Amniotic epithelial cell (primary cell): ENCODE measurements at places on chromosomes 7 and 10.

DNA sequence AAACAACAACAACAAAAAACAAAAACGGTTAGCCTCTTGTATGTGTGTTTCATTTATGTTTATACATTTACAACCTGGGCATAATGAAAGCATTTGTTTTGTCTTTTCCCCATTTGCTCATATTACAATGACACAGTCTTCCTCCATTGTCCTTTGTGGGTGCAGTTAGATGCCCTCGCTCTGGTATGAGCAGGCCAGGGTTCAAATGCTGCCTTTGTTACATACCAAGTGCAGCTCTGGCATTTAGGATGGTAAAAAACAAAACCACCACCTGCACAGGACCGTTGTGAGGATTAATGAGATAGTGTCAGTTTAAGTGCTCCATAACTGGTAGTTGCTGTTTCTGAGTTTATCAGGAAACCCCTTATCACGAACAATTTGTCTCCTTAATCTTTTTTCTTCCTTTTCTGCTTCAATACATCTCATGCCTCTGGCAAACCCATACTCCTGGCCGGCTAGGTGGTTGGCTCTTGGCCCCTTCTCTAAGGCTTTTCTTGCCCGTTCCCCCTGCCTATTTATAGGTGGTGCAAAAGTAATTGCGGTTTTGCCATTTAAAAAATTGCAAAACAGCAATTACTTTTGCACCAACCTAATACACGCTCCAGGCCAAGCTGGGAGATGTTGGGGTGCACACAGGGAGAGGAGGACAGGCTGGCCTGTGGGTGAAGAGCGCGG lies 18.6 kb upstream of the TMEM225B start:
- no peak for DNase-seq

GRCh38 chr10:3955955-3956617 lies 171.1 kb upstream of the KLF6 start:
- no peak for DNase-seq

DNA sequence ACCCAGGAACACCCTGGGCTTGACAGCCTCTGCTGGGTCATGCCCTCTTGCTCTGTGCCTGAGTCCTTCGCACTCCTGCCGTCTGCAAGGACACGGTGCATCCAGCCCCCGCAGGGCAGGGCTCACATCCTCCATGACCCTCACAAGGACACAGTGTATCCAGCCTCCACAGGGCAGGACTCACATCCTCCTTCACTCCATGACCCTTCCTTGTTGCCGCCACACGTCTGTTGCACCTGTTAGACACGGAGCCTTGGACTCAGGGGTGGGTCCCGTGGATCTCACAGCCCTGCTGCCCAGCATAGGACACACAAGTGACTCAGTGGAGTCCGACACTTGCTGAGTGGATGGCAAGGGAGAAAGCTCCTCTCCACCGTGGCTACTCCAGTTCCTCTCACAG lies 500.8 kb downstream of the DNAJB6 start:
- DNase-seq = no peak

DNA sequence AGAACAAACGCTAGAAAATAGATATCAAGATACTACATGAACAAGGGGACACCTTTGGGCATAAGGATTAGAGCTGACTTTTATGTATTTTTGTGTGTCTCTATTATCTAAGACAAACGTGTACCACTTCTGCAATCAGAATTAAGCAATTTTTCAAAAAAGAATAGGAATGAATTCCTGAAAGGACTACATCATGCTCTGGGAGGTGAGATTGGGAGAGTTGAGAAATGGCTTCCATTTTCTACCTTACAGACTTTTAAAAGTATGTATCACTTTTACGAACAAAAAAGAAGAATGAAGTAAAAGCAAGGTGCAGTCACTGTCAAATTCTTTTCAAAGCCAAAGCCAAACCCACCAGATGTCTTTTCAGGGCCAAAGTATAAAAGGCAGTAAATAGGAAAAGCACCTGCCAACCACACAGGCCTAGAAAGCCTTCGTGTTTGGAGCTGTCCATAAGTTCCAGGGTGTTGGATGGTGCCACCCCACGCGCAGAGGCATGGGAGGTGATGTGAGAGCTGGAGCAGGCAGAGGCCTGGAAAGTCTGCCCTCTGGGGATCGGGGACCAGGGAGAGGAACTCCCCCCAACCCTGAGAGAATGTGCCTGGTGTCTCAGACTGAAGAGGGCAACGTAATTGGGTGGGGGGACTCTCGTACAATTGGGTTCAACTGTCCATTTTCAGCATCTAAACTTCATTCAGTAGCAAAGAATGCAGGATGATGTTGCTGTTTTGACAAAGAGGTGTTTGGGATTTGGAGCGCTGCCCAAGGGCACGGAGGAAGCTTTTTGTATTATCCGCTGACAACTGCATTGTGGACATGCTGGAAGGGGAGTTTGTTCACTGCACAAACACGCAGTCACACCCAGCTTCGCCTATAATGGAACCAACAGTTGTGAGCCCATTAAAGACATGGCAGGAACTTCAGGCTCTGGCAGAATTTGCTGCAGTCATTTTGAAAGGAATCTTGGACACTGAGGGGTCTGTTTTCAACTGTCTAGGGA lies 17.6 kb upstream of the CTBP2 start:
- no peak for DNase-seq

DNA sequence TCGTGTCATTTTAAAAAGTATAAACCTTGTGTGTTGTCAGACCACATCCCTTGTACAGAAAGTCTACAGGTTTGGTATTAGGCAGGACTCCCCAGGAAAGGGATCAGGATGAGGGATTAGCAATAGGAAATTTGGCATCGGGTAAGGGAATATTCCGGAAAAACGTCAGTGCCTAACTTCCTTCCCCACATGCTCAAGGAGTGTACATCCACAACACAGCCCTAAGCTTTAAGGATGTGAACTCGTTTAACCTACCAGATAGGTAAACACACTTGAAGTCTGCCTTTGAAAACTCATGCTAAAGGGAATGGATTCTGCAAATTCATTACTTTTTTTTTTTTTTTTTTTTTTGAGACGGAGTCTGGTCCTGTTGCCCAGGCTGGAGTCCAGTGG lies 194.9 kb downstream of the SKIDA1 start:
- no peak for DNase-seq

DNA sequence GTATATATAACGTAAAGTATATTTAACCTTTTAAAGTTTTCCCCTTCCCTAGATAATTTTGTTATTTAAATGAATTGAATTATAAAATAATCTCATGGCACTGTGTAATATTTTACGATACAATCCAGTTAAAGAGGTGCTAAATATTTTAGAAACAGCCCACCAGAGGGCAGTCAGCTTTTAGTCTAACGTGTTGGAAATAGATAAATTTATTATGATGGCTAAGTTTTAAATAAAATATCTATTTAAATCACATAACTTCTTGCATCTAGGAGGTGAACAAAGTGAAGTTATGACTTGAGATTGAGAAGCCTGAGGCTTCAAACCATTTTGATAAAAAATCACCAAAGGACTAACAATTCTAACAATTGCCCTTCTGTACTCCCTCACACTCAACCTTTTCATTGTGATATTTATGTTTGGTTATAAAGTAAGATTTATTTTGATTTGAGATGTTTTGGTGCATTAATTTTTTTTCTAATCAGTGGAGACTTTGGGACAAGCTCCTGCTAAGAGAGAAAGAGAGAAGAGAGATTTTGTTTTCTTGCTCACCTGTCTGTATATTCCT lies 171.5 kb upstream of the SP4 start:
- DNase-seq = peak; percentile 39

- DNase-seq = no peak
Observed at GRCh38 chr10:10845826-10846503, 171.7 kb upstream of the CELF2 start.

DNA sequence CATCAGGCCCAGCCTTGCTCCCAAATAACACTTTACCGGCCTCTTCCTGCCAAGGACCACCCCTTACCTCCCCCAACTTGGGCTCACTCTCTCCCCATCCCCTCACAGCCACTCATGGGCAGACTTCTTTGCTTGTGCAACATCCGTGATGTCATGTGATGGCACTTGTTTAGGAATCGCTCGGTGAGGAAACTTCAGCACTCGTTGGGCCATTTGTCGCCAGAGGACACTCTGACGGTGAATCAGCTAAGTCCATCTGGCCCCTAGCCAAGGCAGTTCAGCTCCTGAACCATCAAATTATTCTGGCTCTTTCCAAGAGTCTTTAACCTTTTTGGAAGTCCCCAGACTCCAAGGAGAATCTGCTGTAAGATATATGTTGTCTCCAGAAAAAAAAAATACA lies 19.2 kb downstream of the BTBD16 start:
- DNase-seq = no peak

DNA sequence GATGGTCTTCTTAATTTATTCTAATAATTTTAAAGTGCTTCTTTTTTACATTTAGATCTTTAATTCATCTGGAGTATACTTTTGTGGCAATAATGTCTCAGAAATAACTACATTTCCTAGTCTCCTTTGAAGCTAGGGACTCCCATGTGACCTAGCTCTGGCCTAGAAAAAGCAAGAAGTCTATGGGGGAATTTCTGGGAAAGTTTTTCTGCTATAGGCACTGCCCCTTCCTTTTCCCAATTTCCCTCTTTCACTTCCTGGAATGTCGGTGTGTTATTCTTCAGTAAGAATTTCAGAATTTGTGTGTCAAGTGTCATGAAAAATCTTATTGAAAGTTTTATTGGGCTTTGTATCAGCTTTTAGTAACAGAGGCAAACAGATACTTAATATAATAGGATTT lies 94.6 kb upstream of the LRRC4 start:
- DNase-seq = no peak

DNA sequence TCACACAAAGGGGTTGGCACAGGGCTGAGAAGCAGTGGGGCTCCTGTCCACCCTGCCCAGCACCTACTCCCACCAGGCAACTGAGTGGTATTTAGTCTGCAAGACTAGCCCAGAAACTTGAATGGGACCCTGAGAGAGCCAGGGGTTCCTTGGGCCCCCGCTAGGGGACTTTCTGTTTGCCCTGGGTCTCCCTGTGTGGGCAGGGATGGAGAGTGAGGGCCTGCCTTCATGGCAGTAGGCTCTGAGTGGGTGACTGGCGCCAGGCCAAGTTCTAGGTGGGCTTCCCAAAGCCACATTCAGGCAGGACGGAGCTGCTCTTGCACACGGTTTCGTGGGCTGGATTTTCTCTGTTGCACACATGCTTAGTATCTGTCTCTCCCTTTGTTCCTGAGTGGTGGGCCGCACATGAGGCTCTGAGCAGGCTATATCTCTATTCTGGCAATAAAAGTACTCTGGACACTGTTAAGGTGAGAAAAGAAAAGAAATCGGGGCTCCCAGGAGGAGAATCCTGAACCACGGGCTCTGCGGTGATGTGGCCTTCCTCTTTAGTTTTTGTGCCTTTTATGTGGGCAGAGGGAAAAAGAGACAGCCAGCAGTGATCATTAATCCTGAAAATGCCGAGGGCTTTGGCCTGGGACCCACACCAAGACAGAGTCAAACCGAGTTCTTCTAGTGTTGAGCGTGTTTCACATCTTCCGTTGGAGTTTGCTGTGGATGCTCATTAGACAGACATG lies 26.9 kb downstream of the IL2RA start:
- no peak for DNase-seq

- no peak for DNase-seq
Observed at GRCh38 chr7:46939089-46939488, 642.8 kb downstream of the TNS3 start.

- no peak for DNase-seq
Observed at GRCh38 chr10:12158111-12158510, 28.6 kb downstream of the SEC61A2 start.

- peak; percentile 79 for DNase-seq
Observed at GRCh38 chr7:142535123-142535779, 214.0 kb upstream of the PRSS1 start.

- peak; percentile 27 for DNase-seq
Observed at GRCh38 chr7:106201164-106201563, 83.6 kb downstream of the NAMPT start.

- DNase-seq = no peak
Observed at GRCh38 chr10:88733215-88733614, 26.6 kb upstream of the LIPN start.

DNA sequence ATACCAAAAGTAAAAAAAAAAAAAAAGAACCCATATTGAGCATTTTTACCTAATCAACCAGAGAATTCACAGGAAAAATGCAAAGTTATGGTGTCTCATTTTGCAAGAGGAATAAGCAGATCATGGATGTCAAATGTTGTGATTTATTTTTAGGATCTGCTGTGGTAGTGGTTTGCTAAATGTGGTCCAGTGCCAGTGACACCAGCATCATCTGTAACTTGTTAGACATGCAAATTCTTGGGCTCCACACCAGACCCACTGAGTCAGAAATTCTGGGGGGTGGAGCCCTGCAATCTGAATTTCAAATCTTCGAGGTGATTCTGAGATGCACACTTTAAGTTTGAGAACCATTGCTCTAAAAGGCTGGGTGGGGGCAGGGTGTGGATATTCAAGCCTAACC lies 30.1 kb upstream of the ZEB1 start:
- peak; percentile 43 for DNase-seq

GRCh38 chr10:117477211-117477947 lies 65.2 kb upstream of the EMX2 start:
- DNase-seq = no peak

DNA sequence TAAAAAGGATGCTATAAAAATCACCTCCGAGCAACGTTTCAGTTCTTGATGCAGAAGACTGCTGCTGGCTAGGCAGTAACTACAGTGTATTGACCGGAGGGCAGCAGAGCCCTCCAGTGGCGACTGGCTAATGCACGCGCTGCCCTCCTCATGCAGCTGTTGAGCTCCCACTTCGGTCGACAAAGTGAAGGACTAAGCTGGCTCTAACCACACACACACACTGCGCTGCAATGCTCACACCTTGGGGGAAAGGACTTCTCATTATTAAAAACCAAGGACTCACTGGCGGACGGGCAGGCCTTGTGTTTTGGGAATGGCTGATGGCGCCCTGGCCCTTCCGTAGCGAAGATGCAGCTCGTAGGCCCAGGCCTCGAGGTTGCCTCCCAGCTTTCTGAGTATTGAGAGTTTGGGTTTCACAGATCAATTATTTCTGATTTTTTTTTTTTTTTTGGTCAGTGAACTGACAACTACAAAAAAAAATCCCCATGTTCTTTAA lies 120.9 kb upstream of the DIP2C start:
- DNase-seq = peak; percentile 38

DNA sequence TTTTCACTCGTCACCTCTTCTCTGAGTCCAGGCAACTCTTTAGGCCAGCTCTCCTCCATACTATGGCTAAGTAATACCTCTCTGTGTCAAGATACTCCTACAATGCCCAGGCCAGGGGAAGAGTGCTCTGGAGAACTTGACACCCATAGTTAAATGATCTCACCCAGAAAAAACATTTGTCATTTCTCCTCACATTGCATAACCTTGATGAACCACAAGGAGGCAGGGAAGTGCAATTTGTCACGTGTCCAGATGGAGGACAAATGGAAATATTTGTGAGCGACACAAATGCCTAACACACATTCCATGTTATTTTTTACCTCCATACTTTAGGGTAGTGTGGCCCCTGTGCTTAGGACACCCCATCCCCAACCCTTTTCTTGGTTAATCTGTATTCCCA lies 78.3 kb downstream of the HTR7 start:
- peak; percentile 22 for DNase-seq

GRCh38 chr10:1402816-1403507 lies 334.4 kb downstream of the ADARB2 start:
- no peak for DNase-seq

DNA sequence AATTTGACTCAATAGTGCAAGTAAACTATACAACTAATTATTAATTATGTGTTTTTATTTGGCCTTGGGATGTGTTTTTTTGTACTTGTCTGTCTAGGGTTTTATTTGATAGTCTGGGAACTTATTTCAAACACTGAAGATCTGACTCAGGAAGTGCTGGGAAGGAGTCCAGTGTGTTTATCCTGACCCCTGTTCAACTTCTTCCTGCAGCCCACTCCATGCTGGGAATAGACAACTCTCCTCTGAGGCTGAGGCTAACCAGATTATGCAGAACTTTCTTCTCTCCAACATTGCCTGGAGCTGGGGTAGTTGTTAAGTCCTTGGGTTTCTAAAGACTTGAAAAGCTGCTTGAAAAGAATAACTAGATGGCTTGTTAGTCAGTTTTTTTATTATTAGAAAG lies 6.9 kb downstream of the CISD1 start:
- peak; percentile 42 for DNase-seq
